ENCODE measurements at places on chromosomes 5 and 9. TPM values are rescaled to one million over a fixed set of nuclear protein-coding genes. Genes with fewer than 3 reads are reported as not detected.

GRCh38 chr9:120895951-120896350 lies 19.0 kb upstream of the PHF19 start:
- no peak for DNase-seq

Gene PCDHB2
- total RNA-seq: 4.9 TPM

DNA sequence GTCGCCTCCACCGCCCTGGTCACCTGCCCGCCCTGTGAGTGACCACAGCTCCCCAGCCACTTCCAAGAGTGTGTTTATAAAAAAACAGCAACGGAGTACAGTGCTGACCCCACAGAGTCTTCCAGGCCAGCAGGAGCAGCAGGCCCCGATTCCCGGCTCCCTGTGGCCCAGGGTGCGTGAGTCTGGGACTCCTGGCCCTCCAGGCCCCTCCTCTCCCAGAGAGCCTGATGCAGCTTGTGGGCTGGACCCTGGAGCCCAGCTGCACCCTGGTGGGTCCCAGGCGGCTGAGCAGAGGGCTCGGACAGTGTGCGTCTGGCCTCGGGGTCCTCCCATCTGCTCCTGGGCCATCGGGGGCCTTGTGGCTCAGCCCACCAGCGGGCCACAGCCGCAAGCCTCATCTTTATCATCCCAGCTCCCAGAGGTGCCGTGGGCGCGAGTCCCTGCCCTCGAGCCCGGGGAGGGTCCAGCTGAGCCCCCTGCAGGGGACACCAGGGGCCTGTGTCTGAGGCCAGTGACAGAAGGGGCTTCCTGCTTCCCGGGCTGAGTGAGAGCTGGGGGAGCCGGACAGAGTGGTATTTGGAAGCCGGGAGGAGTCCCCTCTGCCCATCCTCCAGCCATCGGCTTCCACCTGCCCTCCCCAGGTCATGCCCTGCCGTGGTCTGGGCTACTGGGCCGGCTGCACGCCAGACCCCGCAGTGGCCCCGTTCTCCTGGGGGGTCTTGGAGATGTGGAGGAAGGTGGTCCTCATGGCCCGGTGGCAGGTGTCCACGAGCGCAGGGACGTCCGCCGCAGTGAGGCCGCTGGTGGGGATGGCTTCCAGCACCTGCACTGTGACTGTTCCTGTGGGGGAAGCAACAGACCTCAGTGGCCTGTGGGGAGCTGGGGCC lies 10.6 kb downstream of the EGFL7 start:
- no peak for DNase-seq

DNA sequence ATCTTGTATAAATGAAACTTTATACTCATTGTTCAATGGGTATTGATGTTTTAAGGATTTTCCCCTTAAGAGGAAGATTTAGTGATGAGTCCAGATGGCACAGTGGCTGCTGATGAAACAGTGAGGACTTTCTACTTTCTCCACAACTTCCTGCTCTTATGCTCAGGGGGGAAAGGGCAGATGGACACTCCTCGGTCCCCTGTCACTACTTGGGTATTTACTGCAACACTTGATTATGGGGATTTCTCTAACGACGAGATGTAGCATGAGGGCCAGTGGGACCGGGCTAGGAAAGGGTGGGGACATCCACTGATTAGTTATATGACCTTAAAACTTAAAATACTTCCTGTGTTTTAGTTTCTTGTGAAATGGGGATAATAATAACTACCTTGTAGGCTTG lies 146.1 kb upstream of the HMHB1 start:
- no peak for DNase-seq

DNA sequence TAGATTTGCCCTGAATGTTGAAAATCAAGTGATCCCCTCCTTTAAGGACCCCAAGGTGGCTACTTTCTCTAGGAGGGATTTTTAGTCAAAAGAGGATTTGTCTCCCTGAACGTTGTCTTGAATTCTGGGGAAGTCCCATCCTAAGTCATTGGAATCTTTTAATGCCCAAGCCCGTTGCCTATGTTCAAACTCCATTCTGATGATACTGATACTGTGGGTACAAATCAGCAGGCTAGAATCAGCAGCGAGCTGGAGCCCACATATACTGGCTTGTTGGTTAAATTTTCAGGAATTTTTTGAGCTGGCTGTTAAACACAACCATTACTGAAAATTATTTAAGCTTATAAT lies 22.4 kb upstream of the TNFSF15 start:
- DNase-seq: no peak

- DNase-seq: no peak
These were observed at the start of gene HAPLN1 for GRCh38 chr5:83720836-83721537. TSS of gene HAPLN1 (minus strand) at chr5:83720855. CDS start at chr5:83673523, 47,332 bp downstream.

DNA sequence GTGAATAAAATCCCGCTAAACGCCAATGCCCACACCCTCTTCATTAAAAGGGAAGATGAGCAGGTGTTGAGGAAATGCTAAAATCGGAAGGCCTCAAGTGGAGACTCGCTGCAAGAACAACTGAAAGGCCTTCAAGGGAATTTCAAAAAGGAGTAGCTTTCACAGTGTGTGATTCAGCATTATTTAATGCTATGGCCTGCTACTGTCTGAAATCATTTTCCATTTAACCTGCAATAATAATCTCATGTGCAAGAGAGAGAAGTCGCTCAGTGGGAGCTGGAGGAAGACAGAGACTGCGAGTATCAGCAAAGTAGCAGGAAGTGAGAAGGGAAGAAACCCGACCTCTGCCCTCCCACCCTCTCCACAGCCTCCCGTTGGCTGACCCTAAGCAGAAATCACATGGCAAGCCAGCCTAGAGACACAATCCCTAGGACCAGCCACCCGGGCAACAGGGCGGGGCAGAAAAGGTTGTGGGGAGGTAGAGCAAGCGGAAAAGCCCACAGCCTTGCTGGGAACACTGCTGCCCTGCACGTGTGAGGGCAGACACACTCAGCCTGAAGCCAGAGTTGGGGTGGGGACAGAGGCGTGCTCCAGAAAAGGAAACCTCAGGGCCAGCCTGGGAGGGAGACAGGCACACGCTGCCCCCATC lies 39.9 kb upstream of the CTSL start:
- no peak for DNase-seq

DNA sequence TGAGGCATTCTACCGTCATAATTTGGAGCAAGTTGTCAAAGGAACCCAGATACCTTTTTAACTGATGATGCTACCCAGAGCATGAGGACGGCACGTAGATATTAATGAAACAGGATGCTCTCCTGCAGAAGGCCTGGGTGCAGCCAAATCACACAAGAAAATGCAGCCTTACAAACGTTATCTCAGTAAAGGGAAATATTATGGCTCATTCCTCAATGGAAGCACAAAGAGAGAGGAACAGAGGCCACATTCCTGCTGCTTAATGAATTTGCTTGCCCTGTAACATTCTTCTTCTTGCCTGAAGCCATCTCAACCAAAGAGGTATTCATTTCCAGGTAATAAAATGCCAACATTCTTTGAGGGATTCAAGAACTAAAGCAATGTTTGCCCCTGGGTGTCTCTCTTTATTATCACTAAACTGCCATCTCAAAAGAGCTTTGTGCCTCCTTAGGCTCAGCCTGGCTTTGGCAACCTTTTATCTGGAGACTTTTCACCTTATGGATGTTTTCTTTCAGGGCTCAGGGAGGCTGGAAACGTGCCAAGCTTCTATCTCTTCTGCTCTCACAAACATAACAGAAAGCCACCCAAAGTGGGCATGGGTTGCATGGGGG lies 92.9 kb downstream of the TNC start:
- DNase-seq: no peak

Gene SPARC
- total RNA-seq: 2,293 TPM

Gene CBY3
- total RNA-seq: not detected

Gene NUTM2G
- not detected for total RNA-seq

DNA sequence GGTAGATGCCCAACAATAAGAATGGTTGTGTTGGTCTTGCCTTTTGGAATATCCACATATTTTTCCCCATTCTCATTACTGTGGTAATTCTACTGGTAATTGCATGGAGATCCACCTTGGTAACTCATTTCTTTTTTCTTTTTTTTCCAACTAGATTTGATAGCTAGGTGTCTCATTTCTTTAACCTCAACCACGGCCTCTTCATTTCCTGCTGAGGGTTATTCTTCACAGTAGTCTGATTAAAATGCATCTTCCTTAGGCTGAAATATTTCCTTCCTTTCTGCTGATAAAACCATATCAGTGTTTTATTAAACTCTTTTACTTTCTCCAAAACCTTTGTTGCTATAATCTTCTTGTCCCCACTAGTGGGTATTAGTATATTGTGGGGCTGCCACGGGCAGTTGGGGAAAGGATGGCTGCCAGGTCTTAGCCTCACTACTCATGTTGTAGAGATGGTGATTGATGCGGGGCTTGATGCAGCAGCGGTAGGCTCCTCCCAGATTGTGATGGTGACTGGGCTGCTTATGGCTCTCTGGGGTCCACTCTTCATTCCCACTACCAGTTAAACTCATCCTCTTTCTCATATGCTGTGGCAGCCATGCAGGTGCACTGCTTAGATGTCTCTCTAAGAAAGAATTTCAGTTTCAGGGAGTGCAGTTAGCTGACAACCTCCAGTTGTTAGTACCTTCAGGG lies 35.9 kb downstream of the KIF2A start:
- DNase-seq: no peak

Gene HTR1A
- total RNA-seq: 11.7 TPM

- no peak for DNase-seq
These were observed 142.9 kb downstream of the CDK5RAP2 start for GRCh38 chr9:120436983-120437475.

- no peak for DNase-seq
These were observed 655.3 kb downstream of the LRRC70 start for GRCh38 chr5:63233911-63234310.

DNA sequence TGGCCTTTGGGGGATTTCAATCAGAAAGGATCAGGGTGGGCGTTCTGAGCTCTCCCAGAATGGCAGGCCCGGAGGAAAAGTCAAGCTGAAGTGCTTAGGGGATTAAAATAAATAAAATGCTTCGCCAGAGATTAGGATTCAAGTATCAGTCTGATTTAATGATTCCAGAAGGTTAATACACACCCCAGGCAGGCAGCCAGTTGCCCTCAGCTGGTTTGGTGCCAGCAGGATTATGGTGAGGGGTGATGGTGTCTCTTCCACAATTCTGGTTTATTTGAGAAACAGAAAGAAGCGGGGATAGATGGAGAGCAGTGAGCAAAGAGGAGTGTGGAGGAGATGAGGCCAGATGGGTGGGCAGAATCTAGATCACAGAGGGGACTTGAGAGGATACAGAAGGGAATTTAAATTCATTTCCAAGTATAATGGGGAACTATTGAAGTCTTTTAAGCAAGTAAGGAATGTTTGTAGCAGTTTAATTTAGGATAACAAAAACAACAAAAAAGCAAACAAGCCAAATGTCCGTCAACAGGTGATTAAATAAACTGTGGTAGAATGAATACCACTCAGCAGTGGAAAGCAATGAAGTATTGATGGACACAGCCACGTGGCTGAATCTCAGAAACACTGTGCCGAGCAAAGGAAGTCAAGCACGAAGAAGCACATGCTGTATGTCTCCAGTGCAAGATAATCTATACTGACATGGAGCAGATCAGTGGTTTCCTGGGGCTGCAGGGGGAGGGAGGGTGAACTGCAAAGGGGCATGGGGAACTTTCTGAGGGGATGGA lies 297.7 kb downstream of the MSX2 start:
- DNase-seq: no peak

DNA sequence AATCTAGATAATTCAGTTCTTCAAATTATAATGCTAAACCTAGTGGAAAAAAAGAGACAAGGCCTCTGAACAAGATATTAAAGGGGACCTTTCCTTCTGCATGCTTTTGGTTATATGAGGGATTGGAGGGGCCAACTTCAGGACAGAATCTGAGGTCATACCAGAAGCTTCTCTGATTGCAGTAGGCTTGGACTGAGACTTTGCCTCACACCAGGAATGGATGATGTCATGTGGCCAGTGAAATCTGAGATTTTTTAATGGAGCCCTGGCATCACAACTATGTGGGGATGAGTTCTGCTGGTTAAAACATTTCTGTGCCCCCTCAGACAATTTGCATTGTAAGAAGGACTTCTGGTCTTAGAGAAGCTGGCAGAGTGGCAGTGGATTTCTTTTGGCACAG lies 88.6 kb downstream of the ANGPTL2 start:
- no peak for DNase-seq

Gene CFAP157
- 4.4 TPM for total RNA-seq

DNA sequence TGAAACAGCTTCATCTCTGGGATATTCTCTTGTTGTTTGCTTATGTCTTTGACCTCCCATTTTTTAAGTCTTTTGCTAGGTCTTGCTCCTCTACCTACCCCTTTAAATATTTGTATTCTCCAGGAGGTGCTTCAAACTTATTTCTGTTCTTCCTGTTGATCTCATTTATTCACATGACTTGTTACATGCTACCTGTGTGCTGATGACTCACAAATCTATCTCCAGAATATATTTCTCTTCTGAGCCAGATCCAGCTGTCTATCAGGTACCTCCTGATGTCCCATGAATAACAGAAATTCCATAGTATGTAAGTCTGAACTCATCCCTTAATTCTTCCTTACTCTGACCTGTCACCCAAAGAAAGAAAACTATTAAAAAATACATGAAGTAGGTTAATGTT lies 11.0 kb downstream of the NIPBL start:
- DNase-seq: no peak

GRCh38 chr5:118405650-118406061 lies 582.7 kb downstream of the DTWD2 start:
- no peak for DNase-seq

DNA sequence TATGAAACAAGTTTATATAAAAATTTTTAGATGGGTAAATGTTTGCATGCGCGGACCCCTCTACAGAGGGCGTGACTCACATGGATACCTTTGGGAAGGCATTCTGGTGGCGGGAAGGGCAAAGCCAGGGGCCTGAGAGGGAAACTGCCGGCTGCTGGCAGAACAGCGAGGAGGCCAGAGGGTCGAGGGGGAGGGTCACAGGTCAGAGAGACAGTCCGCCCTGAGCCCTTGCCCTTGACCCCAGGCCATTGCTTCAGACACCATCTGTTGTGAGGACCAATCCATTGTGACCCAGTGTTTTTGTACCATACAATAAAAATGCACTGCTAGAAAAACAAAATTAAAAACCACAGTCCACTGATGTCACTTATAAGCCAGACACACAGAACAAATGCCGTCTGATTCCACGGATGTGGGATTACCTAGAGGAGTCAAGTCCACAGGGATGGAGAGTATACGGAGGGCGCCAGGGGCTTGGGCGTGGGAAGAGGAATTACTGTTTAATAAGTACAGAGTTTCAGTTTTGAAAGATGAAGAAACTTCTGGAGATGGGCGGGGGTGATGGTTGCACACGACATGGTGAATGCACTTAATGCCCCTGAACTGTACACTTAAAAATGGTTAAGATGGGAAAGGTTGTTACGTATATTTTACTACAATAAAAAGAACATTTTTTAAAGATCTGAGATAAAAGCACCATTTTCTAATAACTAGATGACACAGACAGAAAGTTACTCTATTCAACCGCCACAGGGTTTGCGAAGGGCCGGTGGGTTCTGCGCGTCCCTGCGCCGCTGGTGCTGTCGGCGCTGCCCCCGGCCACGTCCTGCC lies 12.0 kb downstream of the BTNL9 start:
- no peak for DNase-seq

DNA sequence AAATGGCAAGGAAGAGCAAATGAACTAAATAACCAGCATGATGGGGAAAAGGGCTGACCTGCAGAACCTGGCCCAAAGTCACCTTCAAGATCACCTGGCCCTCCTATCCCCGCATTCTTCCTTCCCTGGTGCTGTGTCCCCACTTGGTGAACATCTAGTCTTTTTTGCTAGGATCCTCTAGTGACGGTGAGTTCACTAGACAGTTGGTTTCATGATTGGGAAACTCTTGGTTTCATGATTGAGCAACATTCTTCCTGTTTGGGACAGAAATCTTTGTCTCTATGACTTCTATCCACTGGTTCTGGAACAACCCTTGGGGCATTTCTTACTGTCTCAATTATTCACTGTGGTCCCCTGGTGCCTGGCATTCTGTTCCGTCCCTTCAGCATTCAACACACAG lies 50.2 kb upstream of the DAB2IP start:
- no peak for DNase-seq

- DNase-seq: no peak
These were observed 44.0 kb upstream of the PLIN2 start for GRCh38 chr9:19171271-19171670.
